Stimulated activated CD4-positive, alpha-beta T cell treated with anti-CD3 and anti-CD28 coated beads, Interleukin-15, amount 100 ng/mL, for 1 hour (primary cell): ENCODE measurements at places on chromosomes 7 and 10.

DNA sequence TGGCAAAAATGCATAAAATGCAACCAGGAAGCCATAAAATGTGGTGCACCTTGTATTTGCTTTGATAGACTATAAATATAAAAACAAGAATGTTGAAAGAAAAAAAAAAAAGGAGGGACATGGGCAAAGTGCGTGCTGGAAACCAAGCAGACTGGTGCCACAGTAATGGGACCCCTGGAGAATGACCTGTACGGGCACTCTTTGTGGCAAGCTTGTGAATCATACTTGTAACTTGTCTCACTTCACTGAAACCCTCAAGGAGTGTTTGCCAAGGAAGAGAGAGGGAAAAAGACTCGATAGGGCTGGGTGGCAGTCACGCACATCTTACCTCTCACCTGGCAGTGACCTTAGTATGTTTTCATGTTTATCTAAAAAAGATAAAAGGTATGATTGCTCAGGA is 1183.6 kb downstream of the GATA3 start:
- no peak for DNase-seq

DNA sequence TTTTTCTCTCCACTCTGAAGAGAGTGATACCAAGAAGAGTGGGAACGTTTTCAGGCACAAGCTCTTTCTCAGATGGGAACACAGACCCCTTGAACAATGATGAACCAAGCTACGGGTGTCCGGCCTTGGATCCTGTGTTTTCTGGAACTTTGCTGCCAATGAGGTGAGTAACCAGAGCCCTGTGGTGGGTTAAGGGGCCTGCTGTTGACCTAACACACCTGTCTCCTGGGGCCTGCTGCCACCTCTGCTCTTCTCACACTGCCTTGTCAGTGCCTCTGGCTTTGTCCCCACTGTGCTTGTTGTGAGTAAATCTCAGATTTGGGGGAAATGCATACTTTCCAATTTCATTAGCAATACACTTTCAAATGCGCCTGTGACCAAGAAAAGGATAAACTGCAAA is 1.4 kb upstream of the PKD1L1 start:
- DNase-seq, result no peak

DNA sequence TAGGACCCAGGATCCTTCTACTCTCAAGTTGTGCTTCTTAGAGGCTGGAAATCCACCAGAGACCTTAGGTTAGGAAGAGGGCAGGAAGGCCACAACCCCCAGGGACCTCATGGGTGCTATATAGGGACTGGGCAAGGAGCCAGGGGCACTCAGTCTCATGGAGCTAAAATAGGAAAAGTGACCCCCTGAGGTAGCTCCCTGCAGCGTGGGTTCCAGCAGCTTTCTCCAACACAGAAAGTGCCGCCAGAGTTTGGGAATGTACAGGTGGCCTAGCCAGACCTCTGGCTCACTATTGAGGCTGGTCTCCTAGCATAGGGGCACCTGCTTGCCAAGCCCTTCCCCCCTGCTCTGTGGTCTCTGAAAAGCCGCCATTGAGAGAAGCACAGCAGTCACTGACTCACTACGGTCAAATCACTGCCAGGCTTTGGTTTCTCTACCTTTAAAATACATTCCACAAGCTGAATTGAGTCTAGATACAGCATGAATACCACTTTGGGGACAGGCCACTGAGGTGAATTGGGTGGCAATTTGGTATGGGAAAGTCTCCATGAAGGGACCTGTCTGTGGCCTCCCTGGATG is 333.2 kb upstream of the PODXL start:
- no peak for DNase-seq

DNA sequence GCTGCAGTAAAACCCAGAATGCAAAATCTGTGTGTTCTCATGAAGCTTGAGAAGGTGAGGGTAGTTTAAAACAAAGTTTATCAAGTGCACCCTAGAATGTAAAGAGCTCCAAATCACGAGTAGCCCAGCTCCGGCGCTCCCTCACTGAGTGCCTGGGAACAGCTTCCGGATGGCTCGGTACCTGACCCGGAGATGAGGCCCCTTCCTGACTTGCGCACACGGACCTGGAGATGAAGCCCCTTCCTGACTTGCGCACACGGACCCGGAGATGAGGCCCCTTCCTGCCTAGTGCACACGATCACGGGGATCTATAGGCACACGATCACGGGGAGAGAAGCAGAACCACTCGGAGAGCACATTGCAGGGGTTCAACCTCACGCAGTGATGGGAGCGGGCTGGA is 322.1 kb upstream of the RNF32 start:
- no peak for DNase-seq

GRCh38 chr7:24102988-24103387 is 181.0 kb upstream of the NPY start:
- no peak for DNase-seq

DNA sequence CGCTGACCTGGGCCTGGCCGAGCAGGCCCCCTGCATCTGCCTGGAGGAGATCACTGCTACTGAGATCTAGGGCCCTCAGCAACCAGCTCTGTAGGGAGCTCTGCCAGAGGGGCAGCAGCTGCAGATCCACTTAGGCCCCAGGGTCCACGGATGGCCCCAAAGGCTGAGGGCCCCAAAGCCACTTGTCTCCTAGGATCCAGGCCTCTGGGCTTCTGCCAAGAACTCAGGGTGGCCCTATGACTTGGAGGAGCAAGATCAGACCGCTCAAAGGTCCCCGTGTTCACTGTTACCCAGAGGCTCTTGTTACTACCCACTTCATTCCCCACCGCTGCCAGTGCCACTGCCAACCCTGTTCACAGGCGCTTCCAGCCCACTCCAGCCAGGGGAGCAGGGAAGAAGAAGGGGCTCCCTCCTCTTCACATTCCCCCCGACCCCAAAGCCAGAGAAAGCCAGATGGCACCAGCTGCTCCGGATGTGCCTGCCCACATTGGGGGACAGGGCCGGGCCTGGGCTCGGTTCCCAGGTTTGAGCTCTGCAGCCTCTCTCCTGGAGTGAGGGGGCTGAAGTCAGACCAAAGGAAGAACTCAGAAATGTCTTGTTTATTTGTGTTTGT is 7.6 kb downstream of the LZTS2 start:
- DNase-seq, result no peak

GRCh38 chr7:771234-772004 is 44.3 kb upstream of the PRKAR1B start:
- no peak for DNase-seq

- DNase-seq, result no peak
These were observed 582 bp downstream of the STEAP2 start for GRCh38 chr7:90212149-90212495.

GRCh38 chr7:55549457-55549856 is 22.8 kb downstream of the VOPP1 start:
- DNase-seq, result no peak

GRCh38 chr7:70545214-70545613 is 586.7 kb upstream of the GALNT17 start:
- no peak for DNase-seq

DNA sequence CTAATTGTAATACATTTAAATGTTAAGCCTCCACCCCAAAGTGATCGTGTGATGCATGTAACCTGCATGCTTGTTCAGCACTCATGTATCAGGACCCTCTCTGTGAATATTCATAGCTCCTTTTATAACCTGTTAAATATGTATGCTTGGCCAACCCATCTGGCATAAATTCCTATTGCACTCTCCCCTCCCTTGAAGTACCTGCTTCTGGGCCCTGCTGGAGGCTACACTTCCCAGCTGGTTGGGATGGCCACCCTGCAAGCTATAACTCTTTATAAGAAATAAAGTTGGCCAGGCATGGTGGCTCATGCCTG is 149.7 kb downstream of the SH2D4B start:
- no peak for DNase-seq
